Activated naive CD8-positive, alpha-beta T cell treated with anti-CD3 and anti-CD28 coated beads, Interleukin-2, amount 10 ng/mL, durations not matched to agents 7 days and 5 days (primary cell): ENCODE measurements at places on chromosomes 16 and 17.

DNA sequence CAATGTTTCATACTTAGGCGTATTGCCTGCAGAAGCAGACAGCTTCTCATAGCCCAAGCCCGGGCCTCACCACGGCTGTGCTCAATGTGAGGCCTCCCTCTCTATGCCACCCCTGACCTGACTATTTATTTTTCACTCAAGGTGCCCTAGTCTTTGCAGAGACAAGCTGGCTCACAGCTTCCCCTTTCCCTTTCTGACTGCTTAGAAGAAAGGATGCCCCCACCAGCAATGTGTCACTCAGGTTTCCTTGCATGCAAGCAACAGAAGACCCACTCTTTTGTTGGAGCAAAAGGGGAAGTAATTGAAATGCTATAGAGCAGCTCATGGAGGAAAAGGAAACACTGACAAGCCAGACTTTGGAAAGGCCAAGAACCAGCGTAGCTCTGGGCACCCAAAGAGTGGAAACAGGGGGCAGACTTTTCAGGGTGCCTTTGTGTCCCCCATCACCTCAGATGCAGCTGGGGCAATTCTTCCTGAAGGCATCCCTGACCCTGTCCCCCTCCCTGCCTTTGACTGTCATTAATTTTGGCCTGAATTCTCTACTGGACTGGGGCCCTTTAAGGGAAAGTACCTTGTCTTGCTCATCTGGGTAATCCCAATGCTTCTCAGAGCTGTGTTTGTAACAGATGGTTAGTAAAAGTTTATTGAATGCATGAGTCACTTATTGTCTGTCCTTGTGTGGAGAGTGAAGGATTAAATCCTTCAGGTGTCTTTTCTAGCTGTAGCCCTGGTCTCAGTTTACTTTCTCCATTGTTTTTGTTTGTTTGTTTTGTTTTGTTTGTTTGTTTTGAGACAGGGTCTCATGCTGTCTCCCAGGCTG is 17.8 kb downstream of the RGS9 start:
- no peak overlapping the region for H3K4me3 ChIP-seq
- no peaks in the 10 kb centered on the region for H3K36me3 ChIP-seq
- H3K4me1 ChIP-seq, result peaks cover 4% of the 10 kb centered on the region
- peaks cover 6% of the 10 kb centered on the region for H3K27me3 ChIP-seq

- DNase-seq, result no peak
- H3K27ac ChIP-seq, result no peak overlapping the region
- no peaks in the 10 kb centered on the region for H3K4me1 ChIP-seq
- H3K4me3 ChIP-seq, result no peak overlapping the region
- no peaks in the 10 kb centered on the region for H3K36me3 ChIP-seq
- peaks cover 40% of the 10 kb centered on the region for H3K27me3 ChIP-seq
Measured at GRCh38 chr16:79320956-79321355, 279.6 kb downstream of the MAF start.

DNA sequence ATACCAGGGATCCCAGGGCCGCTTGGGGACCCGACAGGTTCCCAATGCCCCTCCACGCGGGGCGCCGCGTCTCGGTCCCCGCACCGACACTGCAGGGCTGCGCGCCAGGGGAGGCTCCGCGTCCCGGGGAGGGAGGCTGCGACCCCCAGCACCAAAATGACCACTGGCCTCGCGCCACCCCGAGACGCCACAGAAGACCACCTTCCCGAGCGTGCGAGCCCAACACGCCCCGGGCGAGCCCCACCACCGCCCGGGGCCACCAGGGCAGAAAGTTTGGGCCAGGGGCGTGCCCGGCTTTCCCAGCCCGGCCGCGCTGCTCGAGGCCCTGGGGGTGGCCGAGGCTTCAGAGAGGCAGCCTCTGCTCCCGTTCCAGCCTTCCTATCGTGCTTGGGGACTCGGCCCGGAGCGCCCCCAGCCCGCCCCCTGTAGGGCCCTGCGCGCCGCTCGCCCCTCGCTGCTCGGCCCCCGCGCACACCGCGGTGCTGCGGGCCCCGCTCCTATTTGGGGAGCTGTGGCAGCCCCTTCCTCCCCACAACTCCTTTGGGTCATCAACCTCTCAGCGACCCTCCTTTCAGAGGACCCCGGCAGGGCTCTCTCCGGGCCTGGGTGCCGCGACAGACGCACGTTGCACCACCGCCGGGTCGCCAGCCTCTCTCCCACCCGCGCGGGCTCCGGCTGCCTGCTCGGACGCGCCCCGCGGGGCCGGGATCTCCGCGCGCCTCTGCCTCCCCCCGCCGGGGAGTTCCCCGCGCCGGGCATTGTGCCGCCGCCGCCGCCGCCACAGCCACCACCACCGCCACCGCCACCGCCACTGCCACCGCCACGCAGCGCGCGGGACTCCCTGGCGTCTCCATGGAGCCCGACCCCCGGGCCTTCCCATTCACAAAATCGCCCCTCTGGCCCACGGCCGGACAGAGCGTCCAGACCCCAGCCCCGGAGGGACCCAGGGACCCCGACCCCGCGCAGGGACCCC is 892 bp downstream of the RBFOX3 start:
- no peak overlapping the region for H3K27ac ChIP-seq
- no peaks in the 10 kb centered on the region for H3K36me3 ChIP-seq
- peaks cover 44% of the 10 kb centered on the region for H3K27me3 ChIP-seq
- no peak for DNase-seq
- H3K4me1 ChIP-seq, result no peaks in the 10 kb centered on the region
- no peak overlapping the region for H3K4me3 ChIP-seq

- H3K27me3 ChIP-seq, result no peaks in the 10 kb centered on the region
- peaks cover 22% of the 10 kb centered on the region for H3K4me1 ChIP-seq
- peak within 1 kb of the TSS; percentile 92 for H3K4me3 ChIP-seq
- peak; percentile 99 for DNase-seq
- peak within 1 kb of the TSS; percentile 96 for H3K27ac ChIP-seq
Measured at GRCh38 chr16:4416200-4417032, at the start of gene CORO7. TSS of gene CORO7 (minus strand) at chr16:4416596. CDS start at chr16:4416518, 78 bp downstream.

DNA sequence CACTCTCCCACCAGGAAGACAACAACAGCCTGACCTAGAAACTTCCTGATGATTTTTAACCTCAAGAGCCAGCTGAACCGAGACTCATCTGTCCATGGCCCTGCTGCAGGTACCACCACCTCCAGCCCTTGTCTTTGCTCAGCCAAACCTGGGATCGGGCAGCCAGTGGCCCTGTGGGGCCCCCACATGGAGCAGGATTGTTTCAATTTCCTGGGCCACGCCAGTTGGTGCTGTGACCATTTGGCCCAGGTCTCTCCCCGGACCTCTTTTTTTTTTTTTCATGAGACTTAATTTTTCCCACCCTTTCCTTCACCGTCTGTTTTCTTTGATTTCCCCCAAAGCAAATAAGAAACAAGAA is 8.3 kb upstream of the HOXB2 start:
- no peak overlapping the region for H3K27ac ChIP-seq
- peaks cover 18% of the 10 kb centered on the region for H3K4me1 ChIP-seq
- H3K27me3 ChIP-seq, result peaks cover 12% of the 10 kb centered on the region
- no peak overlapping the region for H3K4me3 ChIP-seq
- H3K36me3 ChIP-seq, result peaks cover 12% of the 10 kb centered on the region

DNA sequence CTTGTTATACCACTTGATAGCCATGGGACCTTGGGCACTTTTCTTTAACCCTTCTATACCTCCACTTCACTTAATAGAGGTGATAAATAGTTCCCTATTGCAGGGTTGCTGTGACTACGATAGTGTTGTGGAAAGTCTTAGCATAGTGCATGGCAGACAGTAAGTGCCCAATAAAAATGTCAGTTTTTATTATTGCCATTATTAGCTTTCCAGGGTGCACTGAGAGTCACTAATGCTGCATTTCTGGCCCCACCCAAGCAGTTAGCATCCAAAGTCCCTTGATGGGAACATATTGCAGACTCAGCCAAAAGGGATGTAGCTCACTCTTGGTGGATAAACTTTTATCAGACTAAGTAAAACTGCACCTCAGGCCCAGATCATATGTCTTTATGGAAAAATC is 41.5 kb upstream of the TEKT3 start:
- H3K4me3 ChIP-seq, result no peak overlapping the region
- H3K27me3 ChIP-seq, result peaks cover 16% of the 10 kb centered on the region
- no peaks in the 10 kb centered on the region for H3K4me1 ChIP-seq
- no peak for DNase-seq

GRCh38 chr16:2450535-2450934 is 9.4 kb upstream of the TEDC2 start:
- DNase-seq, result no peak
- H3K27ac ChIP-seq, result no peak overlapping the region
- no peak overlapping the region for H3K4me3 ChIP-seq
- H3K27me3 ChIP-seq, result no peaks in the 10 kb centered on the region
- peaks cover 23% of the 10 kb centered on the region for H3K36me3 ChIP-seq

- peaks cover 50% of the 10 kb centered on the region for H3K4me1 ChIP-seq
- peak overlapping the region; percentile 98 for H3K27ac ChIP-seq
- peak overlapping the region; percentile 96 for H3K4me3 ChIP-seq
- H3K36me3 ChIP-seq, result peaks cover 16% of the 10 kb centered on the region
- no peaks in the 10 kb centered on the region for H3K27me3 ChIP-seq
Measured at GRCh38 chr17:77375917-77376651, 235.3 kb downstream of the SEC14L1 start.

- H3K27me3 ChIP-seq, result peaks cover 2% of the 10 kb centered on the region
- H3K27ac ChIP-seq, result no peak overlapping the region
- DNase-seq, result no peak
- H3K4me3 ChIP-seq, result no peak overlapping the region
Measured at GRCh38 chr16:9184354-9184690, 92.9 kb downstream of the HAPSTR1 start.

GRCh38 chr16:87327798-87328495 is 10.8 kb upstream of the C16orf95 start:
- no peaks in the 10 kb centered on the region for H3K27me3 ChIP-seq
- H3K4me3 ChIP-seq, result no peak overlapping the region
- no peak overlapping the region for H3K27ac ChIP-seq
- peaks cover 2% of the 10 kb centered on the region for H3K4me1 ChIP-seq

DNA sequence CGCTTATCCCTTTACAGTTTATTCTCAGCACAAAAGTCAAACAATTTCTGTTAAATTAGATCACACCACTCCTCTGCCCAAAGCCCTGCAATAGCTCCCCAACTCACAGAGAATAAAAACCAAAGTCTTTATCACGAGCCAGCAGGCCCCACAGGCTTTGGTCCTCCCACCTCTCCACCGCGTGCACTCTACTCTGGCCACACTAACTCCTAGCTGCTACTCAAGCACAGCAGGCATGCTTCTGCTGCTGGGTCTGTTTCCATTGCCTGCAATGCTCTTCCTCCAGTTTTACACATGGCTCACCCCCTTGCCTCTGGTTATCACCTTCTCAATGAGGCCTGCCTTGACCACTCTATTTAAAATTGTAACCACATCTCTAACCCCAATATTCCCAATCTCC is 27.6 kb downstream of the HELZ start:
- no peak overlapping the region for H3K4me3 ChIP-seq
- no peaks in the 10 kb centered on the region for H3K27me3 ChIP-seq
- H3K4me1 ChIP-seq, result peaks cover 10% of the 10 kb centered on the region
- peaks cover 27% of the 10 kb centered on the region for H3K36me3 ChIP-seq
- DNase-seq, result no peak
- no peak overlapping the region for H3K27ac ChIP-seq

DNA sequence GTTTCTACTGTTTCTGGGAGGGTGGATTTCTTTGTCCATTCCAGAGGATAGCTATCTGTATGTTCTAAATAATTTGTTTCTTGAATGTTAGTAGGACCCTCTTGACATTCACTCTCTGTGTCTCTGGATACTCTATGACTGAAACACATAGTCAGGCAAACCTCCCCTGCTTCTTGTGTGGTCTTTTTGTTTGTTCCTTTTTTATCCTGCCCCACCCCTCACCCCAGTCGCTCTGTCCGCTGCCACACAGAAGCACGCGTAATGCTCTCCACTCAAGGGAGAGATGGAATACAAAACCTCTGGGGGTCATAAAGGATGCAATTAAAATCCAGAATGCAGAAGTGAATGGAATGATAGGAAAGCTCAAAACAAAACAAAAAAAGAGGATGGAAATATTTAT is 253.1 kb downstream of the RBFOX1 start:
- no peaks in the 10 kb centered on the region for H3K27me3 ChIP-seq
- no peak overlapping the region for H3K4me3 ChIP-seq
- no peak overlapping the region for H3K27ac ChIP-seq
- H3K4me1 ChIP-seq, result no peaks in the 10 kb centered on the region
- no peaks in the 10 kb centered on the region for H3K36me3 ChIP-seq
- no peak for DNase-seq

- H3K4me1 ChIP-seq, result peaks cover 2% of the 10 kb centered on the region
- no peak overlapping the region for H3K27ac ChIP-seq
- no peaks in the 10 kb centered on the region for H3K36me3 ChIP-seq
- H3K27me3 ChIP-seq, result no peaks in the 10 kb centered on the region
Measured at GRCh38 chr17:73365301-73365874, 53.6 kb upstream of the CDC42EP4 start.

DNA sequence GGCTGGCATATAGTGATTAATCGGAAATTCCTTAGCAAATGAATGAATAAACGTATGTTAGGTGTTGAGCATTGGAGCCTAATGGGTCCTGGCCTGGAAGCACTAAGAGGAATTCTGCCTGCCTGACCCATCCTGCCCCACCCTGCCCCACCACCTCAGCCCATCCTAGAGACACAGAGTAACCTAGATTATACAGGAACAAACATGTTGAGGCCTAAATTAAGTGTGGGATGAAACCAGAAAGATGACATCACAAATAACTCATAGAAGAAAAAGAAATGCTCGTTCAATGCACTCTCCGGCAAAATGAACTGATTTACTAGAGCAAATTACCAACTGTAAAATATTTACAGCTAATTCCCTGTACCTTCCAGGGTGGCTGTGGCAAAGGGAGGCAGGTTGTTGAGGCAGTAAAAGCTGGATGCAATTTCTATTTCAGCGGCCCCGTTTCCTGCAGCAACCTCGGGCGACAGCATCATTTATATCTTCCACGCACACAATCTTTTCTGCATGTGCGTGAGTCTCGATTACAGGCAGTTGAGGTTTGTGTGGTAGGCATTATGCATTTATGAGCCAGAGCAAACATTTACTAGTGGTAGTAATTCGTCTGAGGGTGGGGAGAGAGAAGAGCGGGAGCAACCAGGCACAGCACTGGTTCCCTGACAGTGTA is 417.2 kb downstream of the HS3ST4 start:
- H3K4me1 ChIP-seq, result no peaks in the 10 kb centered on the region
- H3K27me3 ChIP-seq, result peaks cover 6% of the 10 kb centered on the region
- no peak for DNase-seq
- H3K4me3 ChIP-seq, result no peak overlapping the region

DNA sequence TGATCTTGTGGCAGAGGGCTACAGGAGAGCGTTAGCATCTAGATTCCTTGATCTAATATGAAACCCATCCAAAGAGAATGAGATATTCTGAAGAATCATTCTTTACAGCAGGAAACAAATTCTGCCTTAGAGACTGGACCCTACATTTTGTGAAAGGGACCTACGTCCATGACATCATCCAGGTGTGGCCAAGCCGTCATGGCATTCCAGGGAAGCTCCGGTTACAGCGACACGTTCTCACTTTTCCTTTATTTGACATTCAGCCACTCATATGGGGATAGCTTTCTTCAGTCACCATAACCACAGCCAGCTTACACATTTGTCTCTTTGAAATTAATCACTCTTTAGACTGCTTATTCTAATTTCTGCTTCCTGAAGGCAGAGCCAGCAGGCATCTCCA is 408.1 kb downstream of the XYLT1 start:
- H3K4me3 ChIP-seq, result no peak overlapping the region
- no peaks in the 10 kb centered on the region for H3K4me1 ChIP-seq
- no peak overlapping the region for H3K27ac ChIP-seq
- H3K27me3 ChIP-seq, result peaks cover 3% of the 10 kb centered on the region

GRCh38 chr16:65068151-65068740 is 53.6 kb downstream of the CDH11 start:
- H3K4me1 ChIP-seq, result no peaks in the 10 kb centered on the region
- H3K27ac ChIP-seq, result no peak overlapping the region
- no peak for DNase-seq
- no peaks in the 10 kb centered on the region for H3K27me3 ChIP-seq
- no peaks in the 10 kb centered on the region for H3K36me3 ChIP-seq
- no peak overlapping the region for H3K4me3 ChIP-seq

- no peaks in the 10 kb centered on the region for H3K27me3 ChIP-seq
- H3K36me3 ChIP-seq, result no peaks in the 10 kb centered on the region
- DNase-seq, result no peak
- H3K4me1 ChIP-seq, result no peaks in the 10 kb centered on the region
- H3K27ac ChIP-seq, result no peak overlapping the region
- no peak overlapping the region for H3K4me3 ChIP-seq
Measured at GRCh38 chr17:11216976-11217375, 24.0 kb upstream of the SHISA6 start.
